Activated CD4-positive, CD25-positive, alpha-beta regulatory T cell treated with anti-CD3 and anti-CD28 coated beads, Interleukin-2, amount 50 U/mL, for 16 hours (primary cell): ENCODE measurements at places on chromosomes 4 and X.

DNA sequence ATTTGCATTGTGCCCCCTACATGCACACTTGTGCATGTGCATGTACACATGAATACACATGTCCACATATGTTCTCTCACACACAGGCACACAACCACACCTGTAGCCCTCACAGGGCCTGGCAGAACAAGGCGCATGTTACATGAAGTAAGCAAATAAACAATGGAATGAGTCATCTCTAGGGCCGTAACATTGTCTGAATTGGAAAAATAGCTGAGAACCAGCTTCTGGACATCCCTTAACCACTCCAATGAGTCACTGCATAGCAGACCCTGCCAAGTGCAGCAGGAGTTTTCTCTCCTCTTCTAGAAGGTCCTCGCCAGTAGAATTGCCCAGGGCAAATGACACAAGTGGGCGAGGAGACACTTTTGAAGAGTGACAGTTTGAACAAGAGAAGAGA is 66.1 kb downstream of the MAGEA10 start:
- no peak for DNase-seq

DNA sequence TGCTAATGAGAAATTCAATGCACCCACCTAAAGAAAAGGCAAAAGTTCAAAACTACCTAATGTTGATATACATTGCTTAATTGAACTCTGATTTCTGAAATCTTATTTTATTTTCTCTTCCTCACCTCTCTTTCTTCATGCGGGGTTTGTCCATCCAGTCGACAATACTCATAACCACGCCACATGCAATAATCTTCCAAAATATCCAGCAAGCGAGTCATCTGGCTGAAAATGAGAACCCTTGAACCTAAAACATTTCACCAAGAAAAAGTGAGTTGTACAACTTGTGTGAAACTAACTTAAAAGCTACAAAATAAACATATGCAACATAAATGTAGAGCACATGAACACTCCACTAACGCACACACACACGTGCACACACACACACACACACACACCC is 26.7 kb downstream of the SMARCA1 start:
- DNase-seq: no peak

DNA sequence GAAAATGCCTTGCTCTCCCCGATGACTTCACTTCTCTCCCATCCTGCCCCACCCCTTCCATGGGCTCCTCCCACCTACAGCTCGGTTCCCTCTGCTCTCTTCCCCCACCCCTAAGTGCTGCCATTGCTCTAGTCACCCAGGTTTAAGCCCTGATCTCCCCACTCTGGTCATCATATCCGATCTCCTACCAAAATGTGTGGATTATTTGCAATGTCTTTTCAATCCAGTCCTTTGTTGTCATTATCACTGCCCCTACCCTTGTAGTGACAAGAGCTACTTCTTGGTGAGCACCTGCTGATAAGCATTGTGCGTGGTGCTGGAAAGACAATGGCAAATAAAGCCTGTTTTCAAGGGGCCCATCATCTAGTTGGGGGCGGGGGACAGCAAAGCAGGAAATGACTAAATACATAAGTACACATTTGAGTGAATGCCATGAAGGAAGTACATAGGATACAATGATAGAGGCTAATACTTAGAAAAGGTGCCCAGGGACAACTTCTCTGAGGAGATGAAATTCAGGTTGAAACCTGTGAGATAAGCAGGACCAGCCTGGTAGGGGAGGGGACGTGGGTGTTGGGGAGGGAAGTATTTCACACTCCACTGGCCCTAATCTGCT is 63.8 kb downstream of the DLG3 start:
- no peak for DNase-seq

DNA sequence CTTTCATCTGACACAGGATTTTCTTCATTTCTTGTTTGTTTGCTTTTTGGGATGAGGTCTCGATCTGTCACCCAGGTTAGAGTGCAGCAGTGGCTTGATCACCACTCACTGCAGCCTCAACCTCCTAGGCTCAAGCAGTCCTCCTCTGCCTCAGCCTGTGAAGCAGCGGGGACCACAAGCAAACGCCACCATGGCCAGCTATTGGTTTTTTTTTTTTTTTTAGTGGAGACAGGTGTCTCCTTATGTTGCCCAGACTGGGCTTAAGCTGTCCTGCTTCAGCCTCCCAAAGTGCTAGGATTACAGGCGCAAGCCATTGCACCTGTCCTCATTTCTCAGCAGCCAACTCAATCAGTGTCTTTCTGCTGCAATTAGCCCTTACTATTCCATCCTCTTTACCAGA is 10.3 kb downstream of the SPRY1 start:
- DNase-seq: no peak

GRCh38 chr4:88027611-88028608 is 20.5 kb downstream of the PKD2 start:
- no peak for DNase-seq
